Right ventricle myocardium inferior (tissue), 1 donor: ENCODE measurements at places on chromosomes 3 and 15.

DNA sequence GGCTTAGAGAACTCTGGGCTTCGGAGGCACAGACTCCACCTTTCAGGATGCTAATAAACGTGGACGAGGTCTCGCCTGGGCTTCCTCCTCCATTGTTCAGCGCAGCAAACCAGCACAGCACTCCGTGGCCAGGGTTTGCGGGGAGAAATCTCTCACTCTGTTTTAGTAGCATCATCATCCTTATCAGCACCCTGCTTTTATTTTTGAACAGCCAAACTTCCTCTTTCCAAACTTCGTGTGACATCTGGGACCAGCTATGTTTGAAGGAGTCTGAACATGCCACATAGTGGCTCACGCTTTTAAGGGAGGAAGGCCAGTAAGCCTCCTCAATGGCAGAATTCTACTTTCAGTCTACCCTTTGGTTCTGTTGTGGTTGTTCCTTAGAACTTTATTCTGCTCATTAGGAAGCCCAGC, 149.0 kb downstream of the PGPEP1L start:
- no peak for DNase-seq

DNA sequence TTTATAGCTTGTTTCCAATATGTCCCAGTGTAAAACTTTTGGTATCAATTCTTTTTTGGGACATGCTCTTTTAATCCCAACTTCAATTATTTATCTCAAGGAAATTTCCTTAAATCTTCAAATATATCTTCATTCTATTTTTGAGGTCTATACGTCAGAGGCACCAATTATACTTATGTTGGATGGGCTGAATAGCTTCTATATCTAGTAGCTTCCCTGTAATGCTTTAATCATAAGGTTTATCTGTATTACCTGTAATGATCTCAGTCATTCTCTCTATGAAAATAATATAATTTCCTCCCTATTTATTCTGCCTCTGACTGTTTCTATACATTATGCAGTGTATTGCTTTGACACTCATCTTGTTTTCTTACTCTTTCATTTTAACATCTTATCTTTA, 29.9 kb upstream of the MCCC1 start:
- DNase-seq = no peak

DNA sequence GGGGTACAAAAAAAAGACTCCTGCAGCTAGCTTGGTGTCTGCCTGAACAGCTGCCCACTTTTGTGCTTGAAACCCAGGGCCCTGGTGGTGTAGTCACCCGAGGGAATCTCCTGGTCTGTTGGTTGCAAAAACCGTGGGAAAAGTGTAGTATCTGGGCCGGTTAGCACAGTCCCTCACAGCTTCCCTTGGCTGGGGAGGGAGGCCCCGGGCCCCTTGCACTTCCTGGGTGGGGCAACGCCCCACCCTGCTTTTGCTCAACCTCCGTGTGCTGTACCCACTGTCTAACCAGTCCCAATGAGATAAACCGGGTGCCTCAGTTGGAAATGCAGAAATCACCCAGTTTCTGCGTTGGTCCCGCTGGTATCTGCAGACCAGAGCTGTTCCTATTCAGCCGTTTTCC, 211.7 kb upstream of the ZPLD1 start:
- DNase-seq = no peak

DNA sequence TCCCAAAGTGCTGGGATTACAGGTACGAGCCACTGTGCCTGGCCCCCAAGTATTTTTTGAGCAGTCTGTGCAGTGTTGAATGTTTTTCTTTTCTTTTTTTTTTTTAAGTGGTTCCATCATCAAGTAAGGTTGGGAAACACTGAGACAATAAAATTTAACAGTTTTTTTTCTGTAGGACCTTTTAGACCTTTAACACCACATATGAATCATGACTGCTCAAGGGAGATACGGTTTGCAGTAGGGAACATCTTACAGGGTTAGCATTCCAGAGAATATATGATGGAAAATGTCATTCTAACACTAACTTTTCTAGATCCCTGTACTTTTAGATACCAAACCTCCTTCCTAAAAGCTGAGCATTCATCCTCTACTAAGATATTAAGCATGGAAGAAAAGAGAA, 41.7 kb downstream of the SNX4 start:
- no peak for DNase-seq

- no peak for DNase-seq
Observed at GRCh38 chr3:5427021-5427420, 239.5 kb downstream of the EDEM1 start.

DNA sequence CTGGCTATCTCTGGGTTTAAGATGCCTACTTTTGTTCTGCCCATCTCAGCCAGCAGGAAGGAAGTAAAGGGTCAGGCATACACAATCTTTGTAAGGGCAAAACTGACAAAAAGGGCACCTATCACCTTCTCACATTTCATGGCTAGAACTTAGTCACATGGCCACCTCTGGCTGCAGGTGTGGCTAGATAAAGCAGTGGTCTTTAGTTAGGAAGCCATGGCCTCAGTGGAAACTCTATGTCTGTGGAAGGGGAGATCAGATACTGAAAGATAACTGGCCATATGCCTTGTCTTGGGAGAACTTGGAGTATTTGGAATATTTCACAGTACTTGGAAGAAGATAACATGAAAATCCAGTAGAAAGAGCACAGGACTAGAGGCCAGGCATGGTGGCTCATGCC, 80.7 kb upstream of the TBL1XR1 start:
- DNase-seq = no peak

- DNase-seq = peak; percentile 81
Observed at GRCh38 chr15:31197497-31198414, 96.2 kb upstream of the TRPM1 start.
